DMS79 (cell line): ENCODE measurements at places on chromosomes 4 and X.

GRCh38 chrX:23012162-23012561, 12.4 kb downstream of the DDX53 start:
- no peak for DNase-seq

DNA sequence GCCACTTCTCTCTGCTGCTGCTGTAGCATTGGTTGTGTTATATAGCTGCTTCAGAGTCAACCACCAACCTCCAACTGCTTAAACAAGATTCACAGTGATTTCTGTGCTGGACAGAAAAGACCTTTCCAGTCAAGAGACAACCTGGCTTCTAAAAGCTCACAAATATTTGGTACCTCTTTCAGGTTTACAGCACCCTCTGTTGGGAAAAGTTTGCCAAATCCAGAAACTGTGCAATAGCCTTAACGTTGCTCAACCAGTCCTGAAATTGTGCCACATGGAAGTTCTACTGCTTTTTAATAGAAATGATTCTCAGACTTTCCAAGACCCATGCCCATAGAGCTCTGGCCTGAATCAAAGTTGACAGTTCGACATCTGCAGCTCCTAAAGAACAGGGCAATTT, 842.1 kb upstream of the HTR2C start:
- DNase-seq = no peak

GRCh38 chr4:167233685-167234315, 494 bp downstream of the SPOCK3 start:
- no peak for DNase-seq

- no peak for DNase-seq
Measured at GRCh38 chrX:1134156-1134555, 78.3 kb downstream of the CRLF2 start.

DNA sequence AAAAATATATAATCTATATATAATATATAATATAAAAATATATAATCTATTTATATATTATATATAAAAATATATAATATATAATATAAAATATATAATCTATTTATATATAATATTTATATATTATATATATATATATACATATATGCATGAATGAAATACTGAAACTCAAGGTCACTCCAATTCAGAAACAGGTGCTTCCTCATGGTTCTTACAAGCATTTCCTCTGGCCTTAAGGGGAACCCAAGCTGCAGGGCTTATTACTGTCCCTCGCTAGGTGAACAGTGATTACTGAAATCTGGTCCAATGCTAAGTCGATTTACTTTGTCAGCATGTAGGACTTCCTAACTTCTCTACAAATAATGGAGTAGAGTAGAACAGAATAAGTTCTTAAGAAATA, 174.3 kb downstream of the GPM6A start:
- no peak for DNase-seq

DNA sequence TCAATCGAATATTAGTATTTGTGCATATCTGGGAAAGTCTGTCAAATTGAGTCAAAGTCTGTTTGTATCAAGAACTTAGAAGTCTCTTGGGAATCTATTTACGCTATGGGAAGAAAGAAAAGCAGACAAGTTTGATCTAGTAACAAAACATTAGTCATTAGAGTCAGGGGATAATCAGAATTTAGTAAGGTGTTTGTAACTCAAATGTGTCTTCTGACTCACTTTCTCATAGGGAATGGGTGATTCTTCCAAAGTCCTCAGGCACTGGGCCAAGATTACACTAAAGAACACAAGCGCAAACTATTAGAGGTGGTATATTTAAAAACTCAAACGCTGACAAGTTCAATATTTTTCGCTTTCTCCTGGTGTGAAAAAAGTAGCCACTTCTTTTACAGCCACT, 926.5 kb downstream of the PDHA2 start:
- no peak for DNase-seq

DNA sequence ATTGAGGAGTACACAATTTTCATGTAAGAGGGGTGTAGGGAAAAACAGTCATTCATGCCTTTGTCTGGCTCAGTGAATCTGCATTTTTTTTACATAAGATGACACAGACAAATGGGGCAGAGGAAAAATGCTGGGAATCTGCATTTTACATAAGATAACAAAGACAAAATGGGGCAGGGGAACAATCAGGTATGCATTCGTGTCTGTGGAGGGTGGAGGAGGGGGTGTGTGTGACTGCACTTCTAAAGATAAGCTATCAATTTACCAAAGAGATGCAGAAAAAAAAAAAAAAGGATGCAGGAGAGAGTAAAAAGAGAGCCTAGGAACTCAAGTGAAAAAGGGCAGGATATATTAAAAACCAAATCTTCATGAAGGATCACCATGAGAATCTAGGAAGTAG, 637.4 kb downstream of the ZNF674 start:
- no peak for DNase-seq

GRCh38 chr4:139253046-139253445, 27.0 kb downstream of the MGARP start:
- DNase-seq = no peak

GRCh38 chr4:54227256-54228055, 1.6 kb upstream of the PDGFRA start:
- DNase-seq = no peak

DNA sequence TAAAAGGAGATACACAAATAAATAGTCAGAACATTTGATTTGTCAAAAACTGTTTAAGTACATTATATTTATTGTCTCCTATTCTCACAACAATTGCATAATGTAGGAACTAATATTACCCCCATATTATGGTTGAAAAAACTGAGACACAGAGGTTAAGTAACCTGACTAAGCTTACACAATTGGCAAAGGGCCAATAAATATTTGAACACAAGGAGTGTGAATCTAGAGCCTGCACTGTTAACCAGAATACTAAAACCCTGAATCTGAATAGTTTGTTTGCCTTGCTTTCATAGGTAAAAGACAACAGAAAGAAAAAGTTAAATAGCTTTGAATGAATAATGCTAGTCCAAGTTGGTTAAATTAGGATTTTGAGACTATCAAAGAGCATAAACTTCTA, 55.2 kb downstream of the IL13RA2 start:
- DNase-seq = no peak

DNA sequence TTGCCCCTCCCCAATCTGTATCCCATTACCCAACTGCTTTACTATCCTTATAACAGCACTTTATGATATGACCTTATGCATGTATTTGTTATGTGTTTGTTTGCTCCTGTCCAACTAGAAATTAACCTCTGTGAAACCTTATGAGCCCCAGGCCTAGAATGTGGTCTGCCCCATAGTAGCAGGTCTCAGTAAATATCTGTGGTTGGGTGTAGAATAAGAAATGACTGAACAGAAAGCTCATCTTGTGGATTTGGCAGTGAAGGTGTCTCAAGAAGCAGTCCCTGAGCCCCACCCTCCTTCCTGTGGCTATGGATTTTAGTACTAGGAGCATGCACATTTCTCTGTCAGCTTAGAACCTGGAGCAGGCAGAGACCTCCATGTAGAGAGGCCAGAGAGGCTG, 229.0 kb upstream of the LCORL start:
- no peak for DNase-seq

DNA sequence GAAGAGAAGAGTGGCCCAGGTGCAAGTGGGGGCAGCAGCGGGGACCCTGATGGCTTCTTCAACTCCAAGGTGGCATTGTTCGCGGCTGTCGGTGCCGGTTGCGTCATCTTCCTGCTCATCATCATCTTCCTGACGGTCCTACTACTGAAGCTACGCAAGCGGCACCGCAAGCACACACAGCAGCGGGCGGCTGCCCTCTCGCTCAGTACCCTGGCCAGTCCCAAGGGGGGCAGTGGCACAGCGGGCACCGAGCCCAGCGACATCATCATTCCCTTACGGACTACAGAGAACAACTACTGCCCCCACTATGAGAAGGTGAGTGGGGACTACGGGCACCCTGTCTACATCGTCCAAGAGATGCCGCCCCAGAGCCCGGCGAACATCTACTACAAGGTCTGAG, 11.4 kb downstream of the EFNB1 start:
- no peak for DNase-seq

DNA sequence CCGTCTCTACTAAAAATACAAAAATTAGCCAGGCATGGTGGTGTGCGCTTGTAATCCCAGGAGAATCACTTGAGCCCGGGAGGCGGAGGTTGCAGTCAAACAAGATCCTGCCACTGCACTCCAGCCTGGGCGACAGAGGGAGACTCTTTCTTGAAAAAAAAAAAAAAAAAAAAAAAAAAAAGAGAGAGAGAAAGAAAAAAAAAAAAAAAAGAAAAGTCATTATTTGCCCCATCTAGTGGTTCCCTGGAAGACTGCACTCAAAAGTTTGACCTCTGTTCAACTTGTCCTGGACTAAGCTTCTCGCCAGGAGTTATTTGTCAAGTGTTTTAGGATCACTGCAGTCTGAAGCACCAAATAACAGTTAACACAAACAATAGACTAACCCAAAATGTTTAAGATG, 45.3 kb upstream of the KCTD8 start:
- no peak for DNase-seq

- DNase-seq = no peak
Measured at GRCh38 chr4:70632028-70632427, 3.5 kb downstream of the ENAM start.

DNA sequence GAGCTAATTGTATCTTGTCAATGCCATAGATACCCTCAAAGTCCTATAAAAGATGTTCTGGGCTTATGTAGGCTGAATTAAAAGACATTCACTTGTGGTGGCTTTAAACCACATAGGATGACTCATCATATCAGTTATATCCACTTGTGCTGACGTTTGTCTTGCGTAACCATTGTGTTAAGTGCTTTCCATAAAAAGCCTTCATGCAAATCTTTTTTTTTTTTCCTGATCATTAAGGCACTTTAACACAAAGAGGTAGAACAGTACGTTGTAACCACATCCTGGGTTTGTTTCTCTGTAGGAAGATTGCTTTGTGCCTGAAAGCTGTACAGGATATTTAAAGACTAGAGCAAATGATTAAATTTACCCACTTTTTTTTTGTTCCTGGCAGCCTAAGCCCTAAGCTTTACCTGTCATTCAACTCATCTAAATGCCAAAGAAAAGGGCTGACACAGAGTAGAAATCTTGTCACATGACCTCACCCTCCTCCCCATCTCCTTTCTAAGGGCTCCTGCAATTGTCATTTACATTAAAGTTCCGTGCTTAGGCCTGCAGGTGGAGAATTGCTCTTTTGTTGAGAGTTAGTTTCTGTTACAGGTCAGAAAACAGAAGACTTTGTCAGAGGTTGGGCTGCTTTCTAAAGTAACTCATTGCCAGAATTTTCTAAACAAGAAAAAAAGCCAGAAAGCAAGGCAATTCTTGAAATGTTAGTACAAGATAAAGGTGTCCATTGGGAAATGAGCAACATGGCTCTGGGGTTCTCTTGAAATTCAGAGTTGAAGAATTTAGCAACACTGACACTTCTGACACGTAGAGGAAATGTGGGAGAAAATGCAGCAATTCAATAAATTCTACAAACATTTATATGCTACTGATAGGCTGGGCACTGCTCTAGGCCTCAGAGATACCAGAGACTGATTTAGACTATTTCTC, 555.6 kb downstream of the PPARGC1A start:
- no peak for DNase-seq

- no peak for DNase-seq
Measured at GRCh38 chr4:92236877-92237276, 66.9 kb upstream of the GRID2 start.

DNA sequence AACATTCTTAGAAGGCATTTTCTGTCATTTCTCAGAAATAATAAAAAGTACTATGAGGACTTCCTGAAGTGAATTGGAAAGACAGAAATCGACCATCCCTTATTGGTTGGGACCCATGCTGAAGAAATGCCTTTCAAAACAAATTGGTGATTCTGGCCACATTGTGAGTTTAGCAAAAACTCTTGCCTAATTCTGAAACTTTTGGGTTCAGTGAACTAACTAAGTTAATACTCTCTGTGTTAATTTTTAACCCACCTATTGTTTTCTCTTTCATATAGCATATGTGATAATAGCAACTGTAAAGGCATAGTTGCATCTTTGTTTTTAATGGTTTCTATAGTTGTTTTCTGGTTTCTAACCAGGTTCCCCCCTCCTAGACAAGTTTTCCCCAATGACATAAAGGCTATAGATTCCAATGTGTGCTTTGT, 129.3 kb upstream of the FAT1 start:
- no peak for DNase-seq
